ENCODE measurements at places on chromosomes 6 and 20.
A peak's percentile ranks its signal among the peaks of the same experiment; 100 is the strongest.

DNA sequence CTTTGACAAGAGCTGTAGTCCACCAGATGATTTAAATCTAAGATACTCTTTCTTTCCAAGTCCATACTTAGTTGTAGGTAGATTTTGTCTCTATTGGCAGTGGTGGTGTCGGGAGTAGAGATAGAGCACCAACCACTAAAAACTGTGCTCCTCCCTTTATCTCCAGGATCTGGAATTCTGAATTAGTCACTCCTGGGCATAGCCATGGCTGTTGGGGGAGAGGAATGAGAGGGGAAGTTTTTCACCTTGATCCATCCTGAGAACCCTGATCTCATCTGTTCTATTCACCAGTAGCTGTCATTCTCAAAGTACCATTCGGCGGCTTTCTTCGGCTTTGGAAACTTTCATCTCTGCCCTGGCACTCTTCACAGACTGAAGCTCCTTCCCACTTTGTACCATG, 35.6 kb upstream of the NKX2-4 start:
- DNase-seq: no peak

DNA sequence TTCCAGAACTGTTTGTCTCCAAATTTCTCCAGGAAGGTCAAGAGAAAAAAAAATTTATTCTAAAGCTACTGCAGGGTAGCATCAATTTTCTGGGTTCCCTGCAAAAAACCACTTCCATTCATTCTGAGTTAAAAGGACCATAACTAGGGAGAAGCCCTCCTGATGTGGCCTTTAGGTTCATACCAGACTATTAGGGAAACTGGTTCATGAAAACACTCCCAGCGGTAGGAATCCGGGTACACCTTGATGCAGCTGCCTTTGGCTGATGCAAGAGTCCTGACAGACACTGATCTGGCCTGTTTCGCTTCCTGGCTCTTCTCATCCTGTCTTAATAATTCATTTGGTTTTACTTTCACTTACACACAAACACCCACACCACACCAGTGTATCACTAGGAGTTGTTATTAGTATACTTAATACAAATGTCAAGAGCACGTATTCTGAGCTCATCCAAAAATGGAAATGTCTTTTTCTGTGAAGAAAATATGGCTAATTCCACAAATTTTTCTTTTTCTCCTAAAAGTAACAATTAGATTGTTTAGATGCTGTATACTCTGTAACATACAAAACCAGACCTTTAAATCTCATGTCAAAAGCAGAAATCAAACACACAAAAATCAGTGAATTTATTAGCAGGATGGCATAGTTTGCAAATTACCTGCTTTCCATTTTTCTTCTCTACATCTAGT, 38.4 kb upstream of the ARHGAP18 start:
- no peak for DNase-seq

DNA sequence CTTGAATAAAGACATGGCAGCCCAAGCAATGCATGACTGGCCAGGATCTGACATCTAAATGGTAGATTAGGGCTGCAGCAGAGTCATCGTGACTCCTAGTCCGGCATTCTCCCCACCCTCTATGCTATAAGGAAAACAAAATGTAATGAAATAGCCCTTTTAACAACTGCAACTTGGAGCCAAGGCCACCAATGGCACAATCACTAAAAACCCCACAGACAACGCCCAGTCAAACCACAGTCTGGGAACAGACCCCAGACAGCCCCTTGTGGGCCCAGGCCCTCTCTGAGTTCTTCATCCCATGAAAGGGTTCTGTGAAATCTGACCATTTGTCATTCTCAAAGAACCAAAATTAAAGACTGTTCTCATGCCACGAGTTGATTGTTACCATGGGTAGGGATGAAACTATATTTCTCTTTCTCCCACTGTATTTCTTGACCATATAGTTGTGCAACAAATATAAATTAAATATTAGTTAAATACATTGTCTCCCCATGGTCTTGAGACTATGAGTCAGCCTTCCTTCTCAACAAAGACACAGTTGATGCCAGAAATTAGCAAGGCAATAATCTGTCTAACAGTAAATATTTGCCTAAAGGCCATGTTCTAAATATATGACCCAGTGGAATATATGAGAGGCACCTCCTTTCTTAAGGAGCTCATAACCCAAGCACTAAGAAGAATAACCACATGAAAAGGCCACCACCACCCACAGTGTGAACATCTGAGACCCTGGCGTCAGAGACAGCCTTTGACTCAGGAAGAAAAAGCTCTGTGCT, 85.6 kb upstream of the SSTR4 start:
- DNase-seq: no peak

GRCh38 chr20:61638802-61639585, 386.9 kb downstream of the CDH4 start:
- DNase-seq: no peak

DNA sequence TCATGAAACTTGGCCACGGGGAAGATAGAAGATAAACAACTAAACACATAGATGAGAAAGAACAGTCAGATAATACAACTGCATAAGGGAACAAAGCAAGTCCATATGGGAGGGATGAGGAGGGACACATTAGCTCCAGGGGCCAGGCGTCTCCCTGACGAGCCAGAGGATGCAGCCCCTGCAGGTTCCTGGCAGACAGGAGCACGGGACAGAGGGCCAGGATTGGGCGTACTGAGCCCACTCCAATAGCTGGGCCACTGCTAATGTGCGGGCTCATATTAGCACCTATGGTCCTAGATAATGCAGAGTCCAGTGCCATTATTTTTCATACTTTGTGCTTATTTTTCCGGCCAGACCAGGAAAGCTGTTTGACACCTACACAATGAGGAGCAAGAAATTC, 182.9 kb downstream of the ANKRD60 start:
- no peak for DNase-seq

GRCh38 chr6:134936931-134937330, 13.0 kb downstream of the ALDH8A1 start:
- peak; percentile 44 for DNase-seq

DNA sequence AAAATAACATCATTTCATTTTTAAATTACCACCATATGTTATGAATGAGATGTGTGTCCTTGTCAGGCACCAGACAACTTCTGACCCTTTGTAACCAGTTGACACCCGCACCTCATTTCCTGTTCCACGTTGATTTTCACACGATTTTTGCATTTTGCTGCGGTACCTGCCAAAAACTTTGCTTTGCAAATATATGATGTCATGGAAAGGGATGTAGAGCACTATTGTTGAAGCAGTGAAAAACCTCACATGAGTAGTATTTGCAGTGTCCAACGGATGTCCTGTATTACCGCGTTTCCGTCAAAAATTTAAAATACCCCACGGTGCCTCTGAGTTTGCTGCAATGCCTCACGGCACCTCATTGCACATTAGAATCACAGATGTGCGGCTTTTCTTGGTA, 115.6 kb downstream of the MTHFD1L start:
- DNase-seq: no peak
